Suppressor macrophage treated with lipopolysaccharide for 4 hours (primary cell): ENCODE measurements at places on chromosomes 4 and X.
A peak's percentile ranks its signal among the peaks of the same experiment; 100 is the strongest.

DNA sequence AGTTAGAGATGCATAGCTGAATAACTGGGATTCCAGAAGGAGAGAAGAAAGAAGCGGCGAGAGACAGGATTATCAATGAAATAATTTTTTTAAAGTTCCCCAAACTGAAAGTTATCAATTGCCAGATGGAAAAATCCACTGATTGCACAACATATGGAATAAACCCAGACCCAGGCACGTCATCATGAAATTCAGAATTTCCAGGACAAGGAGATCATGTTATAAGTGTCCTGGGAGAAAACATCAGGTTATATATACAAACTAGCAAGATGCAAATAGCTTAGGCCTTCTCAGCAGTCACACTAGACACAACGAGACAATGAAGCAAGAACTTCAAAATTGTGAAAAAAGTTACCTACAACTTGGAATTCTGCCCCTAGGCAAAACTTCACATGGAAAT lies 200.0 kb downstream of the PALLD start:
- no peak for DNase-seq

DNA sequence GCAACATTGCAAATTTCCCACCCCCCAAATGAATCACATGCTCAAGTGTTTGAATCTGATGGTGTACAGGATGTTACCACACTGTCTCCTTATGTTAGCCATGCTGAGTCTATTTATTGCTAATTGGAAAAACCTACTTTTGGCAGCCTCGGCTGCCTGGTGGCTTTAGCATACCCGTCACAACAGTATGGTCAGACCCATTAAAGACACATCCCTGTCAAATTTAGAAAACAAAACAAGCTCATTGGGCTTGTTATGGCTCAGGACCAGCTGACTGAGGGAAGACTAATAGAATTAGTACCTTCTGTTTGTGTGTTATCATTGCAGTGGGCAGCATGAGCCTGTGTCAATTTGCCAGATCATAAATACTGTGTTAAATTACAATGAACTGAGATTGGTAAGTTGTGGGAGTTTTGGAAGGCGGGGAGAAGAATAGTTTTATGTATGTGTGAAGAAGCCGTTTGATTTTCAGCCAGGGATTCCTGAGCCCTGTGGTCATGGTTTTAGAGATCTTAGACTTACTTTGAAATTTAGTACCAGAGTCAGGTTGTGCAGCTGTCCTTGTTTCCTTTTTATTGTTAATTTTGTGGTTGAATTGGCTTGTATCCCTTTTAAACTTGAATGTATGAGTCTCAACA lies 66.8 kb downstream of the POLA1 start:
- DNase-seq: no peak

DNA sequence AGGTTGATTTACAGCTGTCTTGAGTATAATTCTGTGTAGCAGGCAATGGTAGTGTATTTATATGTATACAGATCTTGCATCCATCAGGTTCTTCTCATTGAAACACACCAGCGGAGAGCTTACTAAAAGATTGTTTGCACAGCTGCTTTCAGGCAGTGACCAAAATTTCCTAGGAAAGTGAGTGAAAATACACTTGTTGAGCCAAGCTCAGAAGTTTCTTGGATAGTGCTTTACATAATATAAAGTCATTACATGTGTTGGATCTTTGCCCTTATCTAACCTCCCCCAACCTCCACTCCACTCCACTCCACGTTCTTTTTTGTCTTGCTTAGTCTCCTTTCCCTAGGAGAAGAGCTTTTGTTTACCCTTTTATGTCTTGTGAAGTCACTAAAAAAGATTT lies 34.1 kb downstream of the CNKSR2 start:
- no peak for DNase-seq

- no peak for DNase-seq
Observed at GRCh38 chr4:82624819-82625218, 63.0 kb upstream of the TMEM150C start.

DNA sequence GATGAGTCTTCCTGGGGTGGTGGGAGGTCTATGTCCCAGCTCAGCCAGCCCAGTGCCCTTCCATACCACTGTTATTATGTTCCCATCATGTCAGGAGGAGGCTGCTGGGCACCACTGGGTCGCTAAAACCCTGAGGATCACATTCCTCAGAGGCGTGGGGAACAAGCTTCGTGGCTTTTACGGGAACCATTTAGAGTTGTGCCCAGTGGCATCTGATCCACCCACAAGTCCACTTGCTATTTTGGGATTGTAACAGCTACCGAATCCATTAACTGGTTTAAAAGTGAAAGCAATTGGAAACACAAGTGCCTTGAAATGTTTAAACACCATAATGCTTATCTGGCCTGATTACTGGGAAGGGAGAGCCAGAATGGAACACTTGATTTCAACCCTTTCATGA lies 13.1 kb upstream of the CCKAR start:
- no peak for DNase-seq

DNA sequence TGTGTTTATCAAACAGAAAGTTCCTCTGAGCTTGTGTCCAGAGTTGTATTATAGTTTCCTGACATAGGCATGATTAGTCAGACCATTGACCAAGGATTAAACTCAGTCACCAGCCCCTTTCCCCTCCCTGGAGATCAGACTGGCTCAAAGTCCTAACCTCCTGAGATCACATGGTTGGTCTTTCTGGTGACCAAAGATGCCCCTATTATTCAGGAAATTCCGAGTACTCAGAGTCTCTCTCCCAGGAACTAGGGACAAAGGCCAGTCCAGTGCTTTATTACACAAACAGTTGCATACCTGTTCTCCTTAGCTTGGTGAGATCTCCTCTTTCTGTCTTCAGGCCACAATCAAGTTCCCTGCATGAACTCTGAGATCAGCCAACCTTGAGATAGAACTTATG lies 14.5 kb upstream of the ENPP6 start:
- peak; percentile 7 for DNase-seq

- DNase-seq: no peak
Observed at GRCh38 chrX:147119088-147119487, 304.5 kb upstream of the CXorf51A start.

DNA sequence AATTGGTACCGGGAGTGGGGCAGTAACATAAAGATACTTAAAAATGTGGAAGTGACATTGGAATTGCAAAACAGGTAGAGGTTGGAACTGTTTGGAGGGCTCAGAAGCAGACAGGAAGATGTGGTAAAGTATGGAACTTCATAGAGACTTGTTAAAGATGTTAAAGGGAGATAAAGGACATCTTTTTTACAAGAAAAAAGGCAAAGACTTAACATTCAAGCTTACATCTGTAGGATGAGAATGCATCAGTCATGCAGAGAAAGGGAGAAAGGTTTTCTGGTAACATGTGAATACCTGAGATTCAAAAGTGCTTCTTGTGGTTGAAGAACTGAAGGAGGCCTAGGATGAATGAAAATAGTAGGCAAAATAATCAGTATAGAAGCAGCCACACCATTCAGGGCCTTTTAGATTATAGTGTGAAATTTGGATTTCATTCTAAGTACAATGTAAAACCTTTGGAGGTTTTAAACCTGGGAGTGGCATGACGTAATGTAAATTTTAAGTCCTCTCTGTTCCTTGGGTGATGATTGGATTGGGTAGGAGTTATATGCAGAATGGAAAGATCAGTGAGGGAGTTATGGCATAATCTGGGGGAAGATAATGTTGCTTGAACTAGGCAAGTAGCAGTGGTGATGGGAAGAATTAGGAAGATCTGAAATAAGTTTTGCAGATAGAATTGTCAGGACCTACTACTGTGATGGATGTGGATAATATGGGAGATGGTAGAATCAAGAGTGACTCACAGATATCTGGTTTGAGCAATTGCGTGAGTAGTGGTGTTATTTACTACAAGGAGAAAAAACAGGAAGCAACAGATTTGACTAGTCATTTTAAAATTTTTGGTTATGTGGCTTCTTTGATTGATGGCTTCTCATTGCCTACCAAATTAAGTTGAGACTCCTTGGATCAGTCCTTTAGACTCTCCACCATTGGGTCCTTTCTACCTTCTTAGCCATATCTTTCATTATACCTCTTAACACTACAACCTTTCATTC lies 138.7 kb downstream of the VSIG4 start:
- peak; percentile 38 for DNase-seq

GRCh38 chr4:134650461-134650860 lies 448.9 kb upstream of the PABPC4L start:
- DNase-seq: no peak

DNA sequence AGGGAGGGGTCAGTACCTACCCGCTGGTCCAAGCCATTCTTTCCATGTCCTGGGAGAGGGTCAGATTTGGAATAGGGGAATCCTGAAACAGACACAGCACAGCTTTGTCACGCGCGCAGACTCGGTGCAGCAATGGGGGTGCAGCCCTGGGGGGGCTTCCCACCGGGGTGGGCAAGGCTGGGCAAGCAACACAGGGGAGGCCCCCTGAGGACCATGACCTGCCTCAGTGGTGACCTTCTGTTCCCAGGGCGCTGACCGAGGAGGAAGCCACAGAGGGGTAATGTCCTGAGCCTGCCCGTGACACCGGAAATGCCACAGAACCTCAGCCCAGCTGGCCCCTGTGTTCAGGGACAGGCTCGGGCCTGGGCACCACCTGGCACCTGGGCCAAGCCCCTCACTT lies 53.2 kb upstream of the AFAP1 start:
- no peak for DNase-seq

GRCh38 chrX:7514871-7515599 lies 327.9 kb upstream of the VCX start:
- DNase-seq: no peak

- no peak for DNase-seq
Observed at GRCh38 chr4:103754844-103755243, 35.1 kb upstream of the TACR3 start.
